Omental fat pad (tissue), 4 donors: ENCODE measurements at places on chromosomes 4 and X. TPM values are rescaled to one million over a fixed set of nuclear protein-coding genes. Genes with fewer than 3 reads are reported as not detected.

NPY2R gene
- not detected for total RNA-seq

SOWAHB gene
- 0.28 TPM for total RNA-seq

SLC10A6 gene
- total RNA-seq: 15.7 TPM

CFAP99 gene
- 0.60 TPM for total RNA-seq

ATP10D gene
- total RNA-seq: 10.2 TPM

ASB12 gene
- total RNA-seq: not detected

ARX gene
- total RNA-seq: not detected

HCCS gene
- 13.6 TPM for total RNA-seq

PCDH18 gene
- total RNA-seq: 71.2 TPM

SULT1B1 gene
- 3.1 TPM for total RNA-seq

NIPAL1 gene
- total RNA-seq: 1.1 TPM

RAPGEF2 gene
- 47.2 TPM for total RNA-seq

BCLAF3 gene
- total RNA-seq: 6.6 TPM

C4orf36 gene
- 2.2 TPM for total RNA-seq

NXF3 gene
- 1.9 TPM for total RNA-seq

PRKG2 gene
- total RNA-seq: not detected

CLCN5 gene
- total RNA-seq: 6.6 TPM

PCDH7 gene
- 0.96 TPM for total RNA-seq

SPANXA2 gene
- total RNA-seq: not detected

EDA gene
- 6.3 TPM for total RNA-seq

TCEAL2 gene
- 15.1 TPM for total RNA-seq

FAM236B gene
- total RNA-seq: not detected

EDA2R gene
- total RNA-seq: 1.0 TPM

AR gene
- 22.2 TPM for total RNA-seq

MTM1 gene
- total RNA-seq: 15.1 TPM

DMP1 gene
- not detected for total RNA-seq

SUPT20HL2 gene
- not detected for total RNA-seq

TLR3 gene
- total RNA-seq: 7.2 TPM

HAND2 gene
- total RNA-seq: 11.7 TPM

SYNPO2 gene
- 72.0 TPM for total RNA-seq

TMPRSS11A gene
- not detected for total RNA-seq

EMCN gene
- total RNA-seq: 37.0 TPM

GNRHR gene
- not detected for total RNA-seq

FMR1NB gene
- total RNA-seq: not detected

C4orf50 gene
- 0.09 TPM for total RNA-seq

SPANXC gene
- not detected for total RNA-seq

PLAC1 gene
- not detected for total RNA-seq

GLRB gene
- 2.6 TPM for total RNA-seq

DGKK gene
- not detected for total RNA-seq

PFKFB1 gene
- 14.5 TPM for total RNA-seq

ZNF280C gene
- 3.3 TPM for total RNA-seq

NAP1L2 gene
- 4.7 TPM for total RNA-seq

RBMXL3 gene
- not detected for total RNA-seq

CT45A2 gene
- not detected for total RNA-seq

ETDA gene
- total RNA-seq: not detected

HEPH gene
- total RNA-seq: 2.8 TPM

DDX3X gene
- total RNA-seq: 322 TPM

TNMD gene
- total RNA-seq: 19.5 TPM

TCEAL6 gene
- not detected for total RNA-seq
